RCC 7860 (cell line): ENCODE measurements at places on chromosomes 11 and 22.

GRCh38 chr22:20588843-20589581 is 81.6 kb downstream of the MED15 start:
- no peak for DNase-seq

GRCh38 chr11:133957900-133958299 is 1.1 kb upstream of the IGSF9B start:
- DNase-seq = no peak

DNA sequence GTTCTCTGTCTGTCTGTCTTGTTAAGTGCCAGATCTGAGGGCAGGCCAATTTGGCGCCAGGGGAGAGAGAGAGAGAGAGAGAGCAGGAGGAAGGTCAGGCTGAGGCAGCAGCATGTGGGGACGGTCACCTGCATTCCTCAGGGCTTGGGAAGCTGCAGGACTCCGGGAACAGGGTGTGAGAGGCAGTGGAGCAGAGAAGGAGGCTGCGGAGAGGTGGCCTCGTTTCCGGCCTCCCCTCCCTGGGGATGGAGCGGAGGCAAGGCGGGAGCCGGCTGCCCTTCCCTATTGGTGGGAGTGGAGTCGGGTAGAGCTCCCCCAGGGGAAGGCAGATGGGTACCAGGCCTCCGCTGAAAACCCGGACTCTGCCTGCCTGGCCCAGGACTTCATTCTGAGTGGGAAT is 9.7 kb downstream of the CLMP start:
- peak; percentile 72 for DNase-seq

- no peak for DNase-seq
These were observed 134.6 kb upstream of the RCN1 start for GRCh38 chr11:31956310-31956709.

GRCh38 chr22:48556222-48556621 is 1271.5 kb downstream of the BRD1 start:
- no peak for DNase-seq

DNA sequence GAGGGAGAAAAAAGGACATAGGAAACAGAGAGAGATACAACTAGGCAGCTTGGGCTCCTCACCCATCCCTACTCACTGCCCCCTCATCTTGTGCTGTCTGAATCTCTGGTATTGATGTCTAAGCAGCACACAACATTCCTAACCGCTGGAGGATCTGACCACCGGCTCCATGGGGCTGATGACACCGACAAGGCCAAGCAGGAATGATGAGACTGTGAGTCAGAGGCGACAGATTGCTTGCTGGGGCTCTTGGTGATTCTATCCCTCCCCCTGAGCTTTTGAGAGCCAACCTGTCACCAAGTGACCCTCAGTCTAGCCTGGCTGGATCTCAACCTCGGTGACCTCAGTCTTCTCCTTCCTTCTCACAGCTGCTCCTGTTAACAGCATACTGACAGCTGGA is 13.8 kb downstream of the PAMR1 start:
- peak; percentile 94 for DNase-seq

- DNase-seq = no peak
These were observed 741.4 kb downstream of the NTM start for GRCh38 chr11:132111838-132112237.

GRCh38 chr11:74460481-74461154 is 6.7 kb downstream of the KCNE3 start:
- DNase-seq = no peak

- DNase-seq = no peak
These were observed 64.7 kb upstream of the TBCEL start for GRCh38 chr11:120959189-120959588.

GRCh38 chr22:50303848-50304527 is 3.5 kb downstream of the PLXNB2 start:
- no peak for DNase-seq

DNA sequence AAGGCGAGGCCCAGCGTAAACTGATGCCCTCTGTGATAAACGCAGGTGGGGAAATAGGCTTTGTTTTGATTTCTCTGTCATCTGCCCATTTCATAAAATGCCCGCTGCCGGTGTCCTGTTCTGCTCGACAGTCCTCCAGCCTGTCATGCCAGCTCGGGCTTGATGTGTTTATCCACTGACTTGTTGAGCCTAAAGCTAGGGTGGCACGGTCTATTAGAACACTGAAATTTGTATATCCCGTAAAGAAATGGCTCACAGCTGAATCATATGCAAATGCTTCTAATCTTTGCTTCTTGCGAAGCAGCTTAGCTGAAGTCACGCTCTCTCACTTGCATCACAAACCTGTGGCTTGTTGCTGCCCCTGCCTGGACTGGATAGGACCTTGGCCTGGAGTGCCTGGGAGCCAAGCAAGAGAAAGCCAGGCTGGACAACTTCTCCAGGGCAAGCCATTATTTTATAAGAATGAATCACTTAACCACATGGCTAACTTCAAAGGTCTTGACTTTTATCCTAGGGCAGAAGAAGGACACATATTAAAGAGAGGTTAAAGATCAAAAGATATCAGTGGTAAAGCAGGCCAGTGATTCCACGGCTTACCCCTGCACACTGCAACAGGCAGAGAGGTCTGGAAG is 33.1 kb downstream of the EHF start:
- peak; percentile 98 for DNase-seq

DNA sequence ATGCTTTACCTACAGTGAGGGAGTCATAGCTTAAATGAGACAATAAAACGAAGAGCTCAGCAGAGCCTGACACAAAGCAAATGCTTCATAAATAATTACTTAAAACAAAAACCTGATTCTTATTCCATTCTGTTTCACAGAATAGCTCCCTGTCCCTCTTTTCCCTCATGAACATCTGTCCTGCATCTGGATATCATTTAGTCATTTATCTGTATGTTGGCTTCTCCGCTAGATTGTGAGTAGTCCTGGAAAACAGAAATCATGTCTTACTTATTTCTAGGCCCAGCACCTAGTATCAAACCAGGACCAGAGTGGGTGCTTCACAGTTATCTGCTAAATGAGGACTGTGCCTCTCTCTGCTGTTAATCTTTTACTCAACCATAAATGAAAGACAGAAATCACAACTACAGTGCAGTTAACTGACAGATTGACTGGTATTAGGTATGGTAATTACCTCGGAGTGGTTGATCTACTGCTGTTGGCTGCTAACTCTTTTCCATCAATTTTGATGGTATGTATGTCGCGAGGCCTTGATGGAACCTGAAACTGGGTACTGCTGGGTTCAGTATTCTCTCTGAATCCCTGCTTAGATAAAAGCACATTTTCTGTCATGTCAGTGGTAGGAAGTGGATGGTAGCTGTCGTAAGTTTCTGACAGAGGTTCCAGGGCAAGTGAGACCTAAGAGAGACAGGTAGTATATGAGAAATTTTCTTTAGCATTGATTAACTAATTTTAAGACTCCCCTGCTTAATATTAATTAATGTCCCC is 31.5 kb downstream of the C2CD3 start:
- DNase-seq = peak; percentile 38

DNA sequence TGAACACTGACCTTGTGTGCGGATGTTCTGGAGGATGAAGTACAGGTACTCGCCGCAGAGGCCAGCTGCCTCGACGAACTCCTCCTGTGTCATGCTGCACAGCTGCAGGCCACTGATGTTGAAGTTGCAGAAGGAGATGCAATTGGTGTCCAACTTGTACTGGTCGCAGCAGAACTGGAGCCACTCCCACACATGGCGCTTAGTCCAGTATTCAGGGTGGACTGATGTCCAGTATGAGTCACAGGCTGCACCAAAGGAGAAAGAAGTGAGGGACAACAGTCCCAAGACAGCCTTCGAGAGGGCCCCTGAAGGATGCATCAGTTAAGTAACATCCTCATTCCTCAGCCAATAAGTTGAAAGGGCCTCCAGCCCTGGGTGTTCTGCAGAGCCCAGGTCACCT is 20.1 kb downstream of the ELF5 start:
- no peak for DNase-seq

DNA sequence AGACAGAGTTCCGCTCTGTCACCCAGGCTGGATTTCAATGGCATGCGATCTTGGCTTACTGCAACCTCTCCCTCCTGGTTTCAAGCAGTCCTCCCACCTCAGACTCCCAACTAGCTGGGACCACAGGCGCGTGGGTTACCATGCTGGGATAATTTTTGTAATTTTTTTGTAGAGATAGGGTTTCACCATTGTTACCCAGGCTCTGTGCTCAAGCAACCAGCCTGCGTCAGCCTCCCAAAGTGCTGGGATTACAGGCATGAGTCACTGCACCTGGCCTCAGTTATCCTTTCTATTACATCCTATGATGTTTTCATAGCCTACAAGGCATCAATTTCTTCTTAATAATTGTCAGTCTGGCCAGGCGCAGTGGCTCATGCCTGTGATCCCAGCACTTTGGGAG is 36.5 kb downstream of the LRRC74B start:
- DNase-seq = no peak

- DNase-seq = no peak
These were observed 36.1 kb downstream of the TPBGL start for GRCh38 chr11:75276686-75277085.
